ENCODE measurements at places on chromosomes 2 and 18.

- DNase-seq: no peak
Observed at GRCh38 chr18:54020966-54021365, 203.5 kb downstream of the MBD2 start.

DNA sequence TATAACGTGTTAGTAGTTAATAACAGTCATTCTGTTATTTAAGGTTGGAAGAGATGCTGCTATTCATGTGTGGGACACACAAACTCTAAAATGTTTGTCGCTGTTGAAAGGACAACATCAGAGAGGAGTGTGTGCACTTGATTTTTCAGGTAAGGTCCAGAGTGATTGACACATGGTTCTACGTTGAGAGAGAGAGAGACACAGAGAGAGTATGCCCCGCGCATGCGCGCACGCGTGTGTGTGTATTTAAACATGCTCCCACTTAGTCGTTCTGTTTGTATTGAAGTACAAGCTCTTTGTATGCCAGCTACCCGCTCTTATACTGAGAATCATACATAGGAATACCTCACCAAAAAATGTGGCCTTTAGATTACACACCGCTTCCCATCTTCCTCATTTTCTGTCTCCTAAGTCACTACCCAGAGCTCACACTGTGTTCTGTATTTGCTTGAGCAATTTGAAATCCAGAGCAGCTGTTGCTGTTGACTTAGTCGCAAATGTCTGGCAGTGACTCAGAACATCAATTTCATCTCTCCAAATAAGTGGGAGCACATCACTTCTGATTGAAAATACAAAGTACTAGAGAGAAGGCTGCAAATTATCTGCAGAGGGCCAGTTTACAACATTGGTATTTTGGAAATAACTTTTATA lies 148.1 kb downstream of the EML6 start:
- no peak for DNase-seq

DNA sequence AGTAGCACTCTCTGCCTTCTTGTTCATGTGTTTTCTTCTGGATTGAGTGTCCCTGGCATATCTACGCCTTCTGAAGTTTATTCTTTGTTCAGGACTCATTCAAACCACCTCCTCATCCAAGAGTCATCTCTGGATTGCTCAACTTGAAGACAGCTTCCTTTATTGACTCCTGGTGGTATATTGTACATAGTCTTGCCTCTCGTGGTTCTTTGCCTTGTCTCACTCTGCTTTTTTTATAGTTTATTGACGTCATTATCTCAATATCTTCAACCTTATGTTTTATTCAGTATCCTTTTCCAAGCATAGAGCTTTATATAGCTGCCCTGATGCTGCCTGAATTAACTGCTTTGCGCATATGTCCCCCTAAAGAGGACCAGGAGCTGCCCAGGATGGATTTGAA lies 161.7 kb downstream of the INSIG2 start:
- DNase-seq: no peak

- no peak for DNase-seq
Observed at GRCh38 chr2:67938053-67938452, 124.8 kb downstream of the C1D start.

DNA sequence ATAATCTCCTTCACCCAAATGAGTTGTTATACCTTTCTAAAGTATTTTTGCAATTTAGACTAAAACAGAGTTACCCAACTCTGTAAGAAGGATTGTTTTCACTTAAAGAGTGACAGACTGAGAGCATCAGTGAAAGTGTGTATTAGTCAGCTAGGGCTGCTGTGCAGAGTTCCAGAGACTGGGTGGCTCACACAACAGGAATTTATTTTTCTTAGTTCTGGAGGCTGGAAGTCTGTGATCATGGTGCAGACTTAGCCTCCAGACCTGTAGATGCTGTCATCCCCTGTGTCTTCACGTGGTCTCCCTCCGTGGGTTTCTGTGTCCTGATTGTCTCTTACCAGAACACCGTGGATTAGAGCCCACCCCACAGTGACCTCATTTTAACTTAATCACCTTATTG lies 40.0 kb downstream of the BCL2L11 start:
- no peak for DNase-seq

- DNase-seq: no peak
Observed at GRCh38 chr2:58057707-58058530, 11.3 kb downstream of the VRK2 start.

- DNase-seq: no peak
Observed at GRCh38 chr2:165889158-165889557, 64.4 kb downstream of the TTC21B start.

GRCh38 chr2:237154082-237154638 lies 68.5 kb downstream of the COPS8 start:
- DNase-seq: peak; percentile 48

- no peak for DNase-seq
Observed at GRCh38 chr2:196515608-196516007, 123.9 kb upstream of the CCDC150 start.

DNA sequence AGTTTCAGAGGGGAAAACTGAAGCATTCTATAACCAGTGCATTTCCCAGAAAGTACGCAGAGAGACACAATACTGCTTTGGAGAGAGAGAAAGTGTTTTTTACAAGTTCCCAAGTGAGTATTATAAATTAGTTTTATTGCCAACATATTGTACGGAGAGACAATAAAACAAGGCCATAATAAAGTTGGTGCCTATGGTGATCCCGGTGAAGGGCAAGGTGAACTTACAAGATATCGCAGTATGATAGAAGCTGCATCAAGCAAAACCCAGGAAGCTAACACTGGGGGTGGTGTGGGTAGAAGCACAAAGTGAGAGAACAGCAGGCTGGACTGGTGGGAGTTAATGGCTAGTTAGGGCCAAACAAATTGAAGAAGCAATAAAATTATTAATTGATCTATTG lies 7.5 kb downstream of the TMSB10 start:
- no peak for DNase-seq

- DNase-seq: no peak
Observed at GRCh38 chr2:41990688-41991087, 57.1 kb upstream of the PKDCC start.

GRCh38 chr2:69013142-69013839 lies at the start of gene ANTXR1:
TSS of gene ANTXR1 (plus strand) at chr2:69013179. CDS start at chr2:69013500, 321 bp downstream.
- peak; percentile 11 for DNase-seq

- DNase-seq: peak; percentile 42
Observed at GRCh38 chr2:54724560-54725342, 1.3 kb downstream of the EML6 start.

DNA sequence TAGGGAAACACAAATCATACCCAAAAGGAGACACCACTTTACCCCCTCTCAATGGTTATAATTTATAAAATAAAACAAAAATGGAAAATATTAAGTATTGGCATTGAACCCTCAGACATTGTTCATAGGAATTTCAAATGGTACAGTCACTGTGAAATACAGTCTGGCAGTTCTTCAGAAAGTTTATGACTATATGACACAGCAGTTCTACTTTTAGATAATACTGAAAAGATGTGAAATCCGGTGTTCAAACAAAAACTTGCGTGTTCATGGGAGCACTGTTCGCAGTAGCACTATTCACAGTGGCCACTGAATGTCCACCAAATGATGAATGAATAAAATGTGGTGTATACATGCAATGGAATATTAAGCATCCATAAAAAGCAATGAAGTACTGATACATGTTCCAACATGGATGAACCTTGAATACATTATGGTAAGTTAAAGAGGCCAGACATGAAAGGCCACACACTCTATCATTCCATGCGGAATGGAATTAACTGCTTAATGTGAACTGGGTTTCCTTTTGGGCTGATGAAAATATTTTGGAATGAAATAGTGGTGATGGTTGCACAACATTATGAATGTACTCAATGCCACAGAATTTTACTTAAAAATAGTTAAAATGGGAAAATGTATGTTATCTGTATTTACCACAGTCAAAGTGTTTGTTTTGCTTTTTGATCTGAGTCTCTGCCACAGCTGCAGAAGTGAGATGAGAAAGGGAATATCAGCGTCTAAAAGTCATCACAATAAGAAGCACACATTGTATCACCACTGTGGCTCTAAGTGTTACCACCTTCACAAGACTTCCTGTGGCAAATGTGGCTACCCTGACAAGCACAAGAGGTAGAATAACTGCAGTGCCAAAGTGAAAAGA lies 864.6 kb downstream of the SUCLG1 start:
- DNase-seq: no peak

GRCh38 chr2:30708491-30709290 lies 98.6 kb downstream of the CAPN13 start:
- no peak for DNase-seq

- no peak for DNase-seq
Observed at GRCh38 chr18:3710712-3711301, 260.8 kb downstream of the TGIF1 start.

GRCh38 chr2:68727683-68728375 lies 6.8 kb upstream of the ARHGAP25 start:
- DNase-seq: no peak

DNA sequence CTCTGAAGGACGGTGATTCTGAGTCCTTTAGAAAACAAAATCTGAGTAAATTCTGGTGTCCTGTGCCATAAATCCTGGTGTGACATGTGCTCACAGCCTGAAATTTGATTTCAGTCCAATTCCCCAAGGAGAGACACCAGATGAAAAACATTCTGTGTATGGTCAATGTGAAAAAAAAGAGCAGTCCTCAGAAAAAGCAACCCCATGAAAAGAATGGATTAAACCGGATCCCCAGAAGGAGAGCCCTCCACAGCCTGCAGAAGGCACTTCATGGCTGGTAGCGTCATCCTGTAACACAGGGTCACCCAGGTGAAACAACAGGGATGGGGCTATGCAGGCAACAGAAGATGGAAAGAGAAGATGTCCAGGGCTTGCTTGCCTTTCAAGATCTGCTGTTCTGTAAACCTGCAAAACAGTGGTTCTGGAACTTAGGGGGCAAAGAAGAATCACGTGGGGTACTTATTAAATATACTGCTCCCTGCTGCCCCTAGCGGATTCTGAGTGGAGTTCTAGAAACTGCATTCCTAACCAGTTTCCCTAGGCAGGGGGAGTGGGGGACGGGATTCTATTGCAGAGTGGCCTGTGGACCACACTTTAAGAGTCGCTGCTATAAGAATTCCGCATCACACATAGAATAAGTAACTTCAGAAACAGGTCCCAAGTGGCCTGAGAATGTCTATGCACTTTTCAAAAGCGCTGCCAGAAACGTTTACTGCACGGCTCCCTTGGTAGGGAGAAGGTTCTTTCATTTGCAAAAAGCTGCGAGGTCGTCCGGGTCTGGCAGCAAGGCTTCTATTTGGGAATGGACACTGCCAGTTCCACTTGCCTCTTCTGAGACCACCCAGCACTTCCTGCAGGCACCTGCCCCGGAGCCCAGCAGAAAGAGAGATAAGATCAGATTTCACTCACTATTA lies 118.9 kb upstream of the ARL5A start:
- no peak for DNase-seq

- DNase-seq: no peak
Observed at GRCh38 chr2:238159071-238159539, 335 bp downstream of the ERFE start.

GRCh38 chr18:63342206-63342605 lies 22.6 kb upstream of the BCL2 start:
- no peak for DNase-seq

- no peak for DNase-seq
Observed at GRCh38 chr2:27647289-27647688, 16.1 kb downstream of the SUPT7L start.

GRCh38 chr18:33745871-33746545 lies 168.0 kb downstream of the ASXL3 start:
- no peak for DNase-seq

DNA sequence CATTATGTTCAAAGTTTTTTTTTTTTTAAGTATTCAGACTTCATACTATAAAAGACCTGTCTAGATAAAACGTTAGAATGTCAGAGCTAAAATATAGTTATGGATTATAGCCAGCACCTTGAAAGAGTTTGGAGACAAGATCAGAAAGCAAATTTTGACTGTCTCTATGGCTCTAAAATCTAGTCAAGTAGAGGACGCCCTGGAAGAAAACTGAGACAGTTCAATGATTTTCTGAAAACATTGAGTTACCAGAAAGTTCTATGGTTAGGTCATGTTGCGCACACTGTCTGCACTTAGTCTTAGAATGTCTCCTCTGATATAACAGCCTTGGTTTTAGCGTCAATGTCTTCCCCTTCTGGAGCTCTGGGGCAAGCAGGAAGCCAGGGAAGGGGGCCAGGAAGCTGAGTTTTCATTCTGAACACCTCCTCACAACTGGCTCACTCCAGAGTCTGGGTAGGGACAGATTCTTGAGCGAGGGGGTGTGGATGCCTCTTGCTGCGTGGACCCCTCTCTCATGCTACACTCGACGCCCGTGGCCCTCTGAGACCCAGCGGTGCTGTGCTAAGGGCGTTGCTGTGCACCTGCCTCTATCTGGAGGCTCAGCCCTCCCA lies 99.5 kb downstream of the RNF144A start:
- no peak for DNase-seq

DNA sequence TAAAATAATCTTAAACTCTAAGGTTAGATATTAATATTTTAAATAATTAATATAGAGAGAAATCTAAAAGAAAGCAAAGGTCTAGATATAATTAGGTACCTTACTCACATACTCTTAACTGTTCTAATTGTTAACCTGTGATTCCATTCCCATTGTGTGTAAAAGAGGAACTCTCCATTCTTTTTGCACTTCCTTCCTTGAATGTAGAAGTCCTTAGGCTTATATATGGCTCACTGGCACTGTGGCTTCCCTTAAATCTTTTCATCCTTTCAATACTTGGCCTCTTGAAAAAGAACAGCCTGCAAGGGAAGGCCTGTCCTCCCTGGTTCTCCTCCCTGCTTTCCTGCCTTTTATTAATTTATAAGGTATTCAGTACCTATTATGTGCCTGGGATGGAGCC lies 182.8 kb upstream of the FOSL2 start:
- DNase-seq: no peak

DNA sequence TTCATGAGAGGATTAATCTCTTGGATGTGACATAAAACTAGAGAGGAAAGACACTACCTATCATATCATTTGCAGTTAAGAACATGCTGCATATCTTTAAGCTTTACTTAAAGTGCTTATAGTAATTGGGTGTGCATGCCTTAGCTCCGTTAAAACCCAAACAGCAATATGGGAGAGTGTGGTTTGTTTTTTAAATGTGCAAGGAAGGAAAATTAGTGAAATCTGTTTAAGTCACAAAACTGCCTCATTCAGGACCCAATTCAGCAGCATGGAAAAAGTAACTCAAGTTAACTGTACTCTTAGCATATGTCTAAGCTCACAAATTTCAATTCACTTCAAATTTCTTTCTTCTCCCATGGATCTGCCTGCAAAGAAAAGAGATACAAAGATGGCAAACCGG lies 182.2 kb downstream of the ARHGAP15 start:
- no peak for DNase-seq

DNA sequence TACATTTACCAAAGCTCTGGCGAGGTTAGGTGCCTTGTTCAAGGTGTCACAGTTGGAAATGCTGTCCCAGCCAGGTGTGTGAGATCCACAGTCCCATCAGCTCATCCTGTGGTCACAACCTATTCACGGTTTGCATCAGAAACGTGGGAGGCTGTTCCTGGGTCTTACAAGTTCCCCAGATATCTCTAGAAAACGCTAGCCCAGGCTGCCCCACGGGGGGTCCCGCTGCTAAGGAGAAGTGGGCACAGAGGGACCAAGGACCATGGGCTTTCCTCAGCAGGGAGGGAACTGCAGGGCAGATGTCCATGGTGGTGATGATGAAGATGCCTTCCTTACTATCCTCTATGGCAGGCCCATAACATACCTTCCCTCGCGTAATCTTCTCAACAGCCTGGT lies 649 bp downstream of the FECH start:
- no peak for DNase-seq

GRCh38 chr18:28736951-28737350 lies 560.0 kb upstream of the CDH2 start:
- no peak for DNase-seq

GRCh38 chr2:113005030-113005509 lies at the start of gene IL36A:
TSS of gene IL36A (plus strand) at chr2:113005459. CDS start at chr2:113005872, 413 bp downstream.
- no peak for DNase-seq
